ENCODE measurements at places on chromosomes 3 and 15.

DNA sequence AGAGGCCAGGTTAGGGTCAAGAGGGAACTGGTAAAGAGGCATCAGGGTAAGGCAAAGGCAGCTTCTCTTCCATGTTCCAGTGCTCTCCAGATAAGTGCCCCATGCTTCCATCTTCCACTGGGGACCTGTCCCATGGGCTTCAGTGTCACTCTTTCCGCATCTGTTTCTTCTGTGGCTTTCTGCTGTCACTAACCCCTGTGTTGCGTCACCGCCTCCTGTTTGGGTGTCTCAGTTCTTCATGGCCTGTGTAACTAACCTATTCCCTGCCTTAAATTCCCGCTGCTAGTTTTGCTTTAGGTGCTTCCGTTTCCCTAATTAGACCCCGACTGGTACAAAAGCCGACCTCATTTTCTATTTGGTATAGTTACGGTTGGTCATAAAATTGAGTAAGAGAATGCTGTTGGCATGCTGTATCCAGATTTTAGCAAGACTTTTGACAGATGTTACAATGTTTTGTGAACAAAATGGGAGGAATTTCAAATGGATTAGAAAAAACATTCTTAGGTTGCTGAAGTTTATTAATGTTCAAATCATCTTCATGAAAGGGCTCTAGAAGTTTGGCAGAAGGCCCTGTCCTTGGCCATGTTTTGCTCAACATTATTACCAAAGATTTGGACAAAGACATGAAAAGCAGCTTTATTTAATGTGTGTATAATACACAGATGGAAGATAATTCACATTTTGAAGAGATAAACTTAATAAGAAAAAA, 245.3 kb downstream of the BBX start:
- DNase-seq, result no peak

DNA sequence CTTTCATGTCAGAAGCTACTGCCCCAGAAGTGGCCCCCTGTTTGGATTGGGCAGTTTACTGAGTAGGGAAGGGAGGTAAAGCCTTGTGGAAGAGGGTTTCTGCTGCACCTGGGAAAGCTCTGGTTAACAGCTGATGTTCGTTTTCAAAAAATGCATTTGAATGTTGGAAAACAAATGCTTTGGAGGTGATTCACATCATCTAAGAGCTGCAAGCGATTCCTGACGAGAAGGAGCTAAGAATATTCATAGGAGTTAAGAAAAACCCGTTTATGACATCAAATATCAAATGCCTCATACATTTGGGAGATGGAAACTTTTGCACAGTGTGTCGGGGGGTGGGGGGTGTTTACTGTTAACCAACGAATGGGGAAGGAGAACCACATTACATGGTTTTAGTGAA, 183.8 kb upstream of the NR2F2 start:
- no peak for DNase-seq

DNA sequence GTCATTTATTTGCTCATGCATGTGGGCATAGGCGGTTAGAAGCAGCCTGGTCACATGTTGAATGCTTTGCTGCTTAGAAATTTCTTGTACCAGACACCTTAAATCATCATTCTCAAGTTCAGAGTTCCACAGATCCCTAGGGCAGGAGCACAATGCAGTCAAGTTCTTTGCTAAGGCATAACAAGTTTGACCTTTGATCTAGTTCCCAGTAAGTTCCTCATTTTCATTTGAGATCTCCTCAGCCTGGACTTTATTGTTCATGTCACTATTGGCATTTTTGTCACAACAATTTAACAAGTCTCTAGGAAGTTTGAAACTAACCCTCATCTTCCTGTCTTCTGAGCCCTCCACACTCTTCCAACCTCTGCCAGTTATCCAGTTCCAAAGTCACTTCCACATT, 22.8 kb downstream of the HGD start:
- DNase-seq, result no peak

- no peak for DNase-seq
Measured at GRCh38 chr15:33581032-33581431, 270.3 kb downstream of the RYR3 start.

GRCh38 chr3:42709621-42710020, 7.0 kb upstream of the HHATL start:
- DNase-seq, result no peak

GRCh38 chr3:161042023-161042501, 63.1 kb downstream of the B3GALNT1 start:
- DNase-seq, result no peak

DNA sequence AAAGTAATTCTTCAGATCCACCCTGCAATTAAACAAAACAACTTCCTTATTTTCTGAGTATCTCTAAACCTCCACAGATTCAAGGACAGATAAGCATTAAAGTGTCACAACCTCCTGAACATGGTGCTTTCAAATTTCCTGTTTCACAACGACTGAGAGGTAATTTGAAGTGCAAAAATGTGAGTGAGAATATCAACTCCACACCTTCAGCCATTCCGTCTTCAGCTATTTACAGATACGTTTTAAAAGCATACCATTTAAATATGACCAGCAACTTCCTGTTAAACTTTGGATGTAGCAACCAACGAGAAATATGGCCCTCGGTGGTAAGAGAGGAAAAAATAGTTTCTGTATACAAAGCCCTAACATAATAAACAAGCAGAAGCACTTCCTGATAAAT, 32.1 kb upstream of the PCSK6 start:
- no peak for DNase-seq

- no peak for DNase-seq
Measured at GRCh38 chr3:48555949-48556795, 431 bp downstream of the PFKFB4 start.

DNA sequence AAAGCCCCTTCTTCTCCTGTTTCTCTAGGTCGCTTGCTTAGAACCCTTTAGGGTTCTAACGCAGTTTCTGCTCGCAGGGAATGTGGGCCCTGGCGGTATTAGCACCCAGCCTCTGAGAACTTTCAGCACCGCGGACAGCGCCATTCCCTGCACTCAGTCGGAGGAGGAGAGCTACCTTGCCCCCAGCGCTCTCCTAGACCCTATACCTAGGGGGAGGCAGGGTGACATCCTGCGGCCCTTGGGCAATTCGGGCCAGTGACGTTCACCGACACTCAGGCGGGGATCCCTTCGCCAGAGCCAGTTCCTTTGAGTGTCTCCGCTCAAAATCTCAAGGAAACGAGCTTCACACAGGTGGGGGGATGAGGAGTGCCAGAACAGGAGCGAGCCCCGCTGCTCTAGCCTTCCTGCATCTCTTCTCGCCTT, 1.3 kb downstream of the SLC7A14 start:
- peak; percentile 26 for DNase-seq

- DNase-seq, result no peak
Measured at GRCh38 chr3:71563827-71564226, 19.7 kb downstream of the FOXP1 start.

DNA sequence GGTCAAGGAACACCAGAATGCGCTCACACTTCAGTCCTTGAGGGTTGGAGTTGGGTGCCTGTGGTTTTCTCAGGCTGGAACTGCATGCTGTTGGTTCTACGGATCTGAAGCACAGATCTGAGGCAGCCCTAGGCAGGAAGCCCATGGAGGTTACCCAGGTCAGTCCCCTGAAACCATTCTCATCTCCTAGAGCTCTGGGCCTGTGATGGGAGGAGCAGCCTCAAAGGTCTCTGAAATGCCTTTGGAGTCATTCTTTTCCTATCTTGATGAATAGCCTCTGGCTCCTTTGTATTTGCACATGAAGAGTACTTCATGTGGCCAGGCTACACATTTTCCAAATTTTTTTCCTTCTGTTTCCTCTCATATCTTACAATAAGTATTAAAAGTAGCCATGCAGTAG, 179.3 kb upstream of the UBE2E1 start:
- DNase-seq, result no peak

- no peak for DNase-seq
Measured at GRCh38 chr3:16300881-16301359, 35.9 kb downstream of the OXNAD1 start.

DNA sequence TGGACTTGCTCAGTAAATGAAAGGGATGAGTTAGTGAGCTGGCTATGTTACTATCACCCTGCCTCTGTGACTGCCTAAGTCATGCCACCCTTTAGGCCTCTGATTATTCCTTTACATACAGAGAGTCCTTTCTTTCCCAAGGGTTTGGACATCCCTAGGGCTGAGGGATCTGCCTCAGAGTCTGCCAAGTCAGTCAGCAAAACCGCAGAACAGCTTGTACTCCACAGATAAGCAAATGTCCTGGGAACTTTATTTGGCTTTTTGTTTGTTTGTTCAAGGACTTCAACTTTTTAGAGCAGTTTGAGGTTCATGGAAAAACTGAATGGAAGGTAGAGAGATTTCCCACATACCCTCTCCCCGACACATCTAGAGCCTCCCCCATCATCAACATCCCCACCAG, 82.6 kb upstream of the TRIM42 start:
- no peak for DNase-seq

DNA sequence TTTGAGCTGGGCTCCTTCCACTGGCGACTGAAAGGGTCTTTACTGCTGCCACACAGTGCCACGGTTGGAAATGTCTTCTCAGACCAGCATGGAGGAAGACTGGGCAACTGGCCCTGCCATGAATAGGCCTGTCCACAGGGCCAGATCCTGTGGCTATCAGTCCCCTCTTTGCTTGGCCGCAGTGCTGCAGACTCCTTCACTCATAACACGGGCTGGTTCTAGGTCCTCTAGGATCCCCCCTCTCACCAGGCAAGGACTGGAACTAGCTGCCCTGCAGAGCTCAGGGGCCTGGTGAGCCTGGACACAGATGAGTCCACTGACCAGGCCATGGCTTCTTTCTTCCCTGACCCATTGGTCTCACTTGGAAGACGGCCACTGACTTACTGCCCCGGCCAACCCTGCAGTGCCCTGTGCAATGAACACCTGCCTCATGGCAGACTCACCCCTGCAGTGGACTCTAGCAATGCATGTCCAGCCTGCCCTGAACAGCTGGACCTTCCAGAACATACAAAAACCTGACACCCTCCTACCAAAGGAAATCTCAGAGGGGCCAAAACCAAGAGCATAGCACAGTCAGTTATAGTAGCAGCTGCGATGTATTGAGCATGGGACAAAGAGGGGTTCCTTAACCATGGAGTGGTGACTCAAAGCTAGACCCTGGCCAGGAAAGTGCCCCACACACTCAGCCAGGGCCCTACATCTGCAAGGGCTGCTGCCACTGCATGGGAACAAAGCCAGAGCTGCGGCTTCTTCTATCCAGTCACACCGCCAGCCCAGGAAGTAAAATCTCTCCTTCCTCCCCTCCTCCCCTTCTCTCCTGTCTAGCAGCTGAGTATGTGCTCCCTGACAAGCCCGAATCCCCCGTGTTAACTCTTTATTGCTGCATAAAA, 72.1 kb upstream of the ITGA11 start:
- no peak for DNase-seq

GRCh38 chr3:37861620-37862041, at the start of gene CTDSPL:
TSS of gene CTDSPL (plus strand) at chr3:37861880. CDS start at chr3:37862200, 320 bp downstream.
- no peak for DNase-seq

DNA sequence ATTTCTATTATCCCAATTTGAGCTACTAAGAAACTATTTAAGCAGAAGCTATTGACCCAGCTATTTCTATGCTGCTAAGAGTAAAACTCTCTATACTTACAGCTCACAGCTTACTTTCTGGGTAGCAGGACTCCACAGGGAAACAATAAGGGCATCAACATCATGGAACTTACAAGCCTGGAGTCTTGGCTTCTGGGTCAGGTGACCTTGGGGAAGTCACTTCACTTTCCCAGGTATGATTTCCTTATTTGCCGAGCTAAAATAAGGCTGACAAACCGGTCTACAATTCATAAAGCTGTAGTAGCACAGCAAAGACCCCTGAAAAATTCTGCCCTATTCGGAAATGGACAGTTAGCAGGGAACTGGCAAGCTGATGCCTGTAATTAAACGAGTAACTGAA, 278.3 kb upstream of the NR2F2 start:
- no peak for DNase-seq

- no peak for DNase-seq
Measured at GRCh38 chr3:165855581-165855980, 18.4 kb upstream of the BCHE start.

DNA sequence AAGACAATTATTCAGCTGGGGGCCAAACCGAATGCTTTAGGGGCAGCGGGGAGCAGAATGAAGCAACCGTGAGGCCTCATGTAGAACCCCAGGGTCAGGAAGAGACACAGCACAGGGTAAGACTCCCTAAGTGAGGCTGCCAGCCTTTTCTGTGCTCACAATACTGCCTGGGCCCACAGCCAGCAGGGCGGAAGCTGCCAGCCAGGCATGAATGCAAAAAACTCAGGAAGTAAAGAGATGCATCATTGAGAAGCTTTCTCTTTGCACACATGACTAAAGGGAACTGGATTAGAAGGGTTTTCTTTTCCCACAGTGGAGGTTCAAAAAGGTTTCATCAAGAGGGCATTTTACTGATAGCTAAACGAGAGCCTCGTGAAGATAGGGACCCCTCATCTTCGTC, 33.3 kb downstream of the CA12 start:
- no peak for DNase-seq

DNA sequence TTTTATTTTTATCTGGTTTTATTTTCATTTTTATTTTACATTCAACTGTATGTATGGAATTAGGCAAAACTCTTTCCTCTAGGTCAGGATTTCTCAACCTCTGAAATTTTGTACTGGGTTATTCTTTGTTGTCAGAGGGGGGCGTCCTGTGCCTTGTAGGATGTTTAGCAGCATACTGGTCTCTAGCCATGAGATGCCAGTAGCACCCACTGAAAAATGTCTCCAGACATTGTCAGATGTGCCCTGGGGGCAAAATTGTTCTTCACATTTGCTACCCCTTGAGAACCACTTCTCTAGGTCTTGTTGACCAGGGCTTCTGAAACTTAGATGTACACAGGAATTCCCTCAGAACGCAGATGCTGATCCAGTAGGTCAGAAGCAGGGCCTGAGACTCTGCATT, 5.4 kb downstream of the CHRNA5 start:
- no peak for DNase-seq

DNA sequence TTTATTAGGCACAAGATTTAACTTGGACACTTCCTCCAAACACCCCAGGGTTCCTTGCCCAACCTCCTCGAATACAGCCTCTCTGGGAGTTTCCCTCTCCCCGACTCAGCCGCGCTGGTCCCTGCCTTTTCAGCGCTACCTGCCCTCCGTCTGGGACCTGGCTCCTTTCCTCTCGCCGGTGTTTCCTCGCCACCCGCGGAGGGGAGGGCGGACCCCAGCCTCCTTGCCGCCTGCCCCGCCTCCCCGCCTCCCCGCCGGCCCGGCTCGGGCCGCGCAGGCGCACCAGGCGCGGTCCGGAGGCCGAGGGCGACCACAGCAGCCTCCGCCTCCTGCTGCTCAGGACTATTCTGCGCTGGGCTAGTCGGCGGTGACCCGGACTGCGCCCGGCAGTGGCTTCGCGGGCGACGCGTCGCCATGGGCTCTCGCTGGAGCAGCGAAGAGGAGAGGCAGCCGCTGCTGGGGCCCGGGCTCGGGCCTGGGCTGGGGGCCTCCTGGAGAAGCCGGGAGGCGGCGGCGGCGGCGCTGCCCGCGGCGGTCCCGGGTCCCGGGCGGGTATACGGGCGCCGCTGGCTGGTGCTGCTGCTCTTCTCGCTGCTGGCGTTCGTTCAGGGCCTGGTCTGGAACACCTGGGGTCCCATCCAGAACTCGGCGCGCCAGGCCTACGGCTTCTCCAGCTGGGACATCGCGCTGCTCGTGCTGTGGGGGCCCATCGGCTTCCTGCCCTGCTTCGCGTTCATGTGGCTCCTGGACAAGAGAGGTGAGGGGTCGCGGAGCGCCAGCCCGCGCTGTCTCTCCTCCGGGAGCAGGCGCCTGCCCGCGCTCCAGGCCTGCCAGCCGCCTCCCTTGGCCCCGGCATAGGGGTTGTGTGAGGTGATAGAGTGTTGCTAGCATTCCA, at the start of gene SLC49A4:
SLC49A4 (plus strand) TSS at position 291 of the 895 bp plus-strand sequence; CDS start at position 415, 124 bp downstream.
- peak; percentile 56 for DNase-seq
